ENCODE measurements at places on chromosomes 16 and 17. TPM values are rescaled to one million over a fixed set of nuclear protein-coding genes. Genes with fewer than 3 reads are reported as not detected.

- peak; percentile 97 for DNase-seq
Measured at GRCh38 chr17:8118769-8119580, 661 bp upstream of the ALOXE3 start.

ZNF785 gene
- 13.9 TPM for total RNA-seq

DNA sequence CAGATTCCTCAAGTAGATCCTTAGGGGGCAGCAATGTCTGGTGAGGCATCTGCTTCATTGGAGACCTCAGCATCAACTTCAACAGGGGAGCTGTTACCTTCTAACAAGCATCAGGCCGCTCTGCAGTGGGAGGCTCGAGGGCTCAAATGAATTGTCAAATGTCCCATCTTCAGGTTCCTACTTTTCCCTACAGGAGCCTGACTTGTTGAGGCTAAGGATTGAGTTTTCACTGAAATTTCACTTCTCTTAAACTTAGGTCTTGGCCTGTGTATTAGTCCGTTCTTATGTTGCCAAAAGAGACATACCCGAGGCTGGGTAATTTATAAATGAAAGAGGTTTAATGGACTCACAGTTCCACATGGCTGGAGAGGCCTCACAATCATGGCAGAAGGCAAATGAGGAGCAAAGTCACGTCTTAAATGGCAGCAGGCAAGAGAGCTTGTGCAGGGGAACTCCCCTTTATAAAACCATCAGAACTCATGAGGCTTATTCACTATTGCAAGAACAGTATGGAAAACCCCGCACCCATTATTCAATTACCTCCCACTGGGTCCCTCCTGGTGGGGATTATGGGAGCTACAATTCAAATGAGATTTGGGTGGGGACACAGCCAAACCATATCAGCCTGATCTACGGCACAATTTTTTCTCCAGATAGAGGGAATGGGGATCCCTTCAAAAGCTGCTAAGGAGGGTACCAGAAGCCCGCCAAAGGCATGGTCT is 5.1 kb upstream of the CD300LD start:
- DNase-seq, result no peak

DNA sequence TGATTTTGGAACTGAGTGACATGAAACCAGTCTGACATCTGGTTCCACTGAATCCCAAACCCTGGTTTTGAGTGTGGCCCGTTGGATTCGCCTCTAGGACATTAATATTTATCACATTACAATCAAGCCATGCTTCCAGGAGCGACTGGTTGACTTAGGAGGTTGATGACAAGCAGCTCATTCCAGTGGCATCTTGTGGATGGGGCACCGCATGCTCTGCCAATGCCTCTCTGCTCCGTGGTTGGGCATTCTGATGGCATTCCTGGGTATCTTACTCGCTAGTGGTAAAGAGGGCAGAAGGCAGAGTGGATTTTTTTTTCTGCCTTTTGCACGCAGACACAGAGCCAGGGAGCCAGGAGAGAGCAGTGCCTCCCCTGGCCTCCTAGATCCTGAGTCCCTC is 31.4 kb downstream of the CACNG4 start:
- no peak for DNase-seq

PITPNM3 gene
- total RNA-seq, result 4.0 TPM

DNA sequence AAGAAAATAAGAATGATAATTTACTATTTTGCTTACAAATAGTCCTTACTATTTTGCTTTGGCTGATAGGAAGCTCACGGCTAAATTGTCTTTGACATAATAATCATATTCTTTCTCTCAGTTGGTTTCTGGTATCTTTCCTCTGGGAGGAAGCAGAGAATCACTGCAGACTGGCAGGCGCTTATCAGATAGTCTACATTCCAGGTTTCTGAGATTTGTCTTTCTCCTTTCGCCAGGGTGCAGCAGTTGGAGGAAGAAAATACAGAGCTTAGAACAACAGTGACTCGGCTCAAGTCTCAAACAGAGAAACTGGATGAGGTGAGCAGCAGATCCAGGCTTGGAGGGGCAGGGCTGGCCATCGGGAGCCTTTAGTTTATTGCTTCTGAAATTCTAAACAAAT is 136.1 kb downstream of the RAB11FIP4 start:
- DNase-seq, result no peak

Data from lung (tissue), 17 donors.